Activated CD8-positive, alpha-beta memory T cell treated with anti-CD3 and anti-CD28 coated beads, Interleukin-2, amount 10 ng/mL, durations not matched to agents 7 days and 5 days (primary cell): ENCODE measurements at places on chromosomes 2 and 18. TPM values are rescaled to one million over a fixed set of nuclear protein-coding genes. Genes with fewer than 3 reads are reported as not detected.

The AQP12A gene
- total RNA-seq, result not detected

- no peak for DNase-seq
- no peaks in the 10 kb centered on the region for H3K27me3 ChIP-seq
- peaks cover 55% of the 10 kb centered on the region for H3K36me3 ChIP-seq
- H3K4me1 ChIP-seq, result peaks cover 8% of the 10 kb centered on the region
- H3K4me3 ChIP-seq, result no peak overlapping the region
- H3K27ac ChIP-seq, result no peak overlapping the region
Measured at GRCh38 chr2:84435345-84436025, 23.6 kb downstream of the SUCLG1 start.

DNA sequence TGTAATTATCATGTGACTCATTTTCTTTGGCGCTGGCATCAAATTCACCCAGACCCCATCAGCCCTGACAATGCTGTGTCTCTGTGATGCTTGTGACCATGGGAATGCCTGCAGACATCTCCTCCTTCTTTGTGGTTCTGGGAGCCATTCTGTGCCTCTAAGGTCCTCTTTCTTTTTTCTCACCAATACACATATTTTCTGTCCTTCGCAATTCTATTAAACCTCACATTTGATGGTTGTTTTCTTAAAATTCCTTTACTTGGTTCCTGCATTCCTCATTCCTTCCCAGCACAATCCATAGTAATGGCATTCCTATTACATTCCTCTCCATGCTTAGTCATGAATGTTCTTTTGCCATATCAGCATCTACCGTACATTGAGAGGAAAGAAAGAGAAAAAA, 375.3 kb downstream of the PIK3C3 start:
- H3K4me3 ChIP-seq, result no peak overlapping the region
- no peaks in the 10 kb centered on the region for H3K27me3 ChIP-seq
- no peak for DNase-seq
- H3K36me3 ChIP-seq, result no peaks in the 10 kb centered on the region
- no peaks in the 10 kb centered on the region for H3K4me1 ChIP-seq

GRCh38 chr2:192983173-192983572, 788.4 kb upstream of the TMEFF2 start:
- H3K36me3 ChIP-seq, result no peaks in the 10 kb centered on the region
- no peak overlapping the region for H3K27ac ChIP-seq
- no peaks in the 10 kb centered on the region for H3K4me1 ChIP-seq

- H3K27me3 ChIP-seq, result no peaks in the 10 kb centered on the region
Measured at GRCh38 chr2:174180165-174180724, 68.1 kb downstream of the OLA1 start.
